ENCODE measurements at places on chromosomes 4 and X.

- no peak for DNase-seq
Measured at GRCh38 chr4:26342328-26343037, 21.7 kb downstream of the RBPJ start.

DNA sequence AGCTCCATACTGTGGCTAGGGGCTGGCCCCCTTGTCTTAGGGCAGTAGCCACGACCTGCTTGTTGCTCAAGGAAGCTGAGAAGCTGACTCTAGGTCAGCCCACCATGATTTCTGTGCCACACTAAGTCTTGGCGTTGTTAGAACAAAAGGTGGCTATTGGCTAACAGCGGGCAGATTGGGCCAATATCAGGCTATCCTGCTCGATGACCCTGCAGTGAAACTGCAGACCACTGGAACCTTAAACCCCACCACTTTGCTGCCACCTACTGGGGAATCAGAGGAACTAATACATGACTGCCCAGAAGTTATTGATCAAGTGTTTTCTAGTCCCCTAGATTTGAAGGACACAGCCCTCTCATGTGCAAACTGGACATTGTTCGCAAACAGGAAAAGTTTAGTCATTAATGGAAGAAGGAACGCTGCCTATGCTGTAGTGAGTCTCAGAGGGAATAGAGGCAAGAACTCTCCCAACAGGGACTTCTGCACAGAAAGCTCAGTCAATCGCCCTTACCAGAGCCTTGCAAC lies 17.0 kb upstream of the PAPSS1 start:
- peak; percentile 44 for DNase-seq

DNA sequence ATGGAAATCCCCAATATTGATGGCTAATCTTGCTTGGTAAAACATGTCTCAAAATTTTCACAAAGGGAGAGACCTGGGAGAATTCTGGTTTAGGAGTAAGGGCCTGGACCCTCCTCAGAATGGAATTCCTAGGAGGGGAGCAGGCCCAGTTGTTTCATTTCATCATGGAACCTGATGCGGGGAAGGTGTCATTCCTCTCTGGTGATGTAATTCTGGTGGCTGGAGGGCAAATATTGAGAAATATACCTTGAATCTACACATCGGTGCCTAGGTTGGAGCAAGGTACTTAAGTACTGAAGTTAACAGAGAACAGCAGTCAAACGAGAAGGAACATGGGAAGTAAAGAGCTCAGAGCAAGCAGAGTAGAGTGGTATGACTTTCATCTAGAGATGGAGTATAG lies 23.2 kb upstream of the CCSER1 start:
- DNase-seq: no peak

- no peak for DNase-seq
Measured at GRCh38 chr4:77501851-77502250, 103.8 kb upstream of the CXCL13 start.

DNA sequence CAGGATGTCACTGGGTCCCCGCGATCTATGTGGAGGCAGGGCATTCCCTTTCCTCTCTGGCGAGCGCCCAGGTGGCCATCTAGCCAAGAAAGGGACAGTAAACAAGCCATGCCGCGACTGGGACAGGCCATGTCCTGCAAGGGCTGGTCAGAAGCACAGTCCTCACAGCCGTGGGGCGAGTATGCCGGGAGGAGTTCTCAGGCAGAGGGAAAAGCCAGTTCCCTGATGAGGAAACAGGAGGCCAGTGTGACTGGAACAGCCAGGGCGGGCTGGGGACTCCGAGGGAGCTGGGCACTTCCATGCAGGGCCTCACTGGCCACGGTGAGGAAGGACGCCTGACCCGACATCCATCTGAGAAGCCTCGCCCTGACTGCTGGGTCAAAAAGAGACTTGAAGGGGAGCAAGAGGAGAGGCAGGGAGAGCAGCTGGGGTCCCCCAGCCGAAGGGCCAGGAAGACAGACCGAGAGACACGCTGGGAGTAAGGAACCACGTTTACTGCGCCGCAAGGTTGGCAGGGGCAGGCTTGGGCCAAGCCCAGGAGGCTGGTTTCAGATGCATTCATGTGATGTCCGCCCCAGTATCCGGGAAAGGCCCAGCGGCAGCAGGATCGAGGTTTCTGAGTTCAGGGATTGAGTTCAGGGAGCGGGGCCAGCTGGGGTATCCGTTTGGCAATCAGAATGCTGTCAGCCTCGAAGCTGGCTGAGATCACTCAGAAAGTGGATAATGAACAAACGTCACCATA lies 15.0 kb downstream of the CFAP99 start:
- DNase-seq: no peak

DNA sequence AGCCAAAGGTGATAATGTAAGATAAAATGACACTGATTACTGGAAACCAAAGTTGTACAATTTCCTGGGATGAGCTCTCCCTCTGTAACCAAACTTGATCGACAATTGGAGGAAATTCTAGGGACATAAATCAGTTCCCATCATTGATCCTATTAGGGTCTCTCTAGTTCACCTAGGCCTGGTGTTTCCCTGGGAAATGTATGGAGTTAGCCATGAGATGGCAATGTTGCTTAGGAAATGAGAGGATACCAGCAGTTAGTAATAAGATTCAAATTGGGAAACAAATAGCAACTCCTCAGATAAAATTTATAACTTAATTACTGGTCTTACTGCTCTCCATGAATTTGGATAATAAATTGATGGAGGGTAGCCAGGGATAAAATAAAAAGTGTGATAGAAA lies 52.2 kb downstream of the SPATA18 start:
- no peak for DNase-seq

- DNase-seq: no peak
Measured at GRCh38 chrX:107207089-107207488, 678 bp downstream of the DNAAF6 start.

DNA sequence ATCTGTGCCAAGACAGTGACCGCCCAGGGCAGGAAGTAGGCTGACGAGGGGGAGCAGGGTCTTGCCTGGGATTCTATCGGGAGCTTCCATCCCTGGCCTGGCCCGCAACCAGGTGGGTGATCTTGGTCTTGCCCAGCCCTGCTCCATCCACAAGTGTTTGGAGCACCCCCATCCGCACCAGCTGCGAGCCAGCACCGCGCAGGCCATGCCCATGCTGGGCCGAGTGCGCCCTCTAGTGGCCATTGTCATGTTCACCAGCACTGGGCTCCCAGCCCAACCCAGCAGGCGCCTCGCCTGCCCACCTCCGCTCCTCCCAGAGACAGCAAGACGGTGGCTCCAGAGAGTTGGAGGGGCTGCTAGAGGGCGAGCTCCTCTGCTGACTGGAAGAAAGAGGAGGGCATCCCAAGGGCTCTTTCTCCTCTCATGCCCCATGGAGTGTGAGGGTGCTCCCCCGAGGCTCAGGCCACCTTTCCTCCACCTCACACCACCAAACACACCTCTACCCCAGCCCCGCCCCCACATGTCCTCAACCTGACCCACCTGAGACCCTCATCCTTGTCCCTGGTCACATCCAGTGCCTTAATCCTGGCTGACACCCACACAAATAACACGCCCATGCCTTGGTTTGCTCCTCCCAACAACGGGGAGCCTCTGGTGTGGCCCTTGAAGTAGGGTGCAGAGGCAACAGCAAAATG lies 9.8 kb upstream of the ATP2B3 start:
- peak; percentile 86 for DNase-seq

DNA sequence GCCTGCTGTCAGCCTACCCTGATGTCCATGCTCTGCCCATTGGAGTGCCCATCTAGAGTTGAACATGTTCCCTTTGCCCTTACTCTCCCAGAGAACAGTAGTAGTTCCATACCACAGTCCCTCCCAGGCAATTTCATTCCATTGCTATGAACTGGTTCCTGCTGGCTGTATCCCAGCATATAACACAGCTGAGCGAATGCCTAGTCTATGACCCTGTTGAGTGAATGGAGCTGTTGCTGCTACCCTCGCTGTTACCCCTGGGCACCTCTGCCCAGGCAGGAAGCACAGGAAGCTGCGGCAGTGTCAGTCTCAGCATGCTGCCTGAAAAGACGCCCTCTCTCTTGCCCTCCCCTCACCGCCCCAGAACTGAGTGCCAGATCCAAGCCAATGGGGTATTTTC lies 73.3 kb downstream of the SOX3 start:
- no peak for DNase-seq

- no peak for DNase-seq
Measured at GRCh38 chr4:139457318-139457717, 3.4 kb downstream of the RAB33B start.

DNA sequence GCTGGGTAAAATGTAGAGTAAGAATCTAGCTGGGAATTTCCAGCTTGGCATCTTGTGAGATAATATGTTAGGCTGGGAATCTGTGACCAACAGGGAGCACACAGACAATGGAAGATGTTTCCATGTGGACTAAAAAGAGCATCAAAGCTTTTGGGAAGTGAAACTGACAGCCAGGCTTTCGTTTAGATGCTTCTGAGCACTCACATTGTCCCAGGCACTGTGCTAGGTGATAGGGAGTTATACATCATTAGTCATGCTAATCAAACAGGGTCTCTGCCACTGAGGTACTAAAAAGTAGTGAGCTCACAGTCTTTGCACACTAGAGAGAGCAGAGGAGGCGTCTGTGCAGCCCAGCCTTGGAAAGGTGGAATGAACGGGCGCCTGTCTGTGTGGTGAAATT lies 101.9 kb upstream of the SCOC start:
- DNase-seq: no peak

GRCh38 chr4:114396808-114397207 lies 201.8 kb upstream of the UGT8 start:
- no peak for DNase-seq

- no peak for DNase-seq
Measured at GRCh38 chr4:113503691-113504090, 257.8 kb downstream of the CAMK2D start.

GRCh38 chrX:84259868-84260267 lies 71.9 kb upstream of the RPS6KA6 start:
- no peak for DNase-seq

DNA sequence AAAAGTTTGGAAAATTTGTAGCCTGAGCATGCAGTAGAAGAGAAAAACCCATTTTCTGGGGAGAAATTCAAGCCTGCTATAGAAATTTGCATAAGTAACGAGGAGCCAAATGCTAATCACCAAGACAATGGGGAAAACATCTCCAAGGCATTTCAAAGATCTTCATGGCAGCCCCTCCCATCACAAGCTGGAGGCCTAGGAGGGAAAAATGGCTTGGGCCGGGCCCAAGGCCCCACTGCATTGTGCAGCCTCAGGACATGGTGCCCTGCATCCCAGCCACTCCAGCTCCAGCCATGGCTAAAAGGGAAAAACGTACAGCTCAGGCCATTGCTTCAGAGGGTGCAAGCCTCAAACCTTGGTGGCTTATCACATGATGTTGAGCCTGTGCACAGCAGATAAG lies 87.7 kb downstream of the SHROOM4 start:
- no peak for DNase-seq

- DNase-seq: no peak
Measured at GRCh38 chr4:41632481-41633073, 94.6 kb downstream of the LIMCH1 start.

DNA sequence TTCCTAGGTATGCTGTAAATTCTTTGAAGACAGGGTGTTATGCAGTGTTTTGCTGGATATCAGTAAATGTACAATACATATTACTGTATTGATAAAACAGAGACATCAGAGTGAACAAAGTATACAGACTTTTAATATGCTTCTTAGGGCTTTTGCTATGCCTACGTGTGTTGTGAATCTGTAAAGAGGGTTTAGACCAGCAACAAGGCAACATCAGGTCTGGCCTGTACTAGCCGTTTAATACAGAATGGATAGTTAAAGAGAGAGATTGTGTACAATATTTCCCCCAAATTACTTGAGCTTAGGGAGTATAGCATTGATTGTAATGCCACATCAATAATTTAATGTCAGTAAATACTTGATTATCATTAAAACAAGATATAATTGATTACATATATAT lies 75.2 kb downstream of the PAQR3 start:
- no peak for DNase-seq

GRCh38 chr4:9943761-9944160 lies 77.5 kb downstream of the SLC2A9 start:
- DNase-seq: no peak

DNA sequence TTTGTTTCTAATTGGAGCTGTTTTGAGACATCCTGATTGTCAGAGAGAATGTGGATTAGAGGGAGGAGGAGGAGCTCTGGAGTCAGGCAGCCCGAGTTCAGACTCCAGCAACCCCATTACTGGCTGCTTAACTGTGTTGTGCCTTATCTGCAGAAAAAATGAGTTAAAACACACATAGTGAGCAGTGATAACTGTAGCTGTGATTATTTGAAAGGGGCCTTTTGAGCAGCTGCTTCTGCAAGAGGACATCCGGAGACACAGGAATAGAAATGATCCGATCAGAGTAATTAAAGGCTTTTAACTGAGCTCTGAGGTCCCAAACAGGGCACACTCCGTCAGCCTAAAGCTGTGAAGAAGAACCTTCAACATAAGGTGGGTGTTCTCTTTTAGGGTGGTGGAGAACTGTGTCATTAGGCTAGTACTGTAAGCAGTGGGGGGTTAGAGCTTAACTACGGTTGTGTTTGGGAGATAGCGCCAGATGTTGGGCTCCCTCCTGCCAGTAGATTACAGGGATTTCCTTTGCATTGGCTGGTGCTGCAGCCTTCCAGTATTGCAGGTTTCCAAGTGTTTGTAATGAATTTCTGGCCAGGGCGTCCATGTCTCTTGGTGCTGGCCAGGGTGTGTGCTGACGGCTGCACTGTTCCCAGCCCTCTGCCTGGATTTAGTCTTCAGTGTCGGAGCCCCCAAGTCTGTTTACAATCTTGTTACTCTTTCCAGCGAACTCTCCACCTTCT lies 24.3 kb downstream of the ADD1 start:
- peak; percentile 45 for DNase-seq

DNA sequence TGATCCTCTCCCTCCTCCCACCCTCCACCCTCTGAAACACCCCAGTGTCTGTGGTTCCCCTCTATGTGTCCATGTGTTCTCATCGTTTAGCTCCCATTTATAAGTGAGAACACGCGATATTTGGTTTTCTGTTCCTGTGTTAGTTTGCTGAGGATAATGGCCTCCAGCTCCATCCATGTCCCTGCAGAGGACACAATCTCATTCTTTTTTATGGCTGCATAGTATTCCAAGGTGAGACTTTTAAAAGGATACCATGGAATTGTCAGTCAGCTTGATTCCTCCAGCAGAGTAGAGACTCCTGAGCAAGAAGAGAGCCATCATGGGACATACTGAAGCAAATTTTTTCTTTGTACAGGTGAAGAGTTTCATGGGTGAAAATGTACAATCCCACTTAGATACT lies 38.8 kb upstream of the MTM1 start:
- no peak for DNase-seq

GRCh38 chr4:53908661-53909078 lies 155.7 kb downstream of the CHIC2 start:
- peak; percentile 61 for DNase-seq

GRCh38 chr4:5376015-5376414 lies 324.7 kb downstream of the STK32B start:
- DNase-seq: no peak

- DNase-seq: peak; percentile 33
Measured at GRCh38 chr4:11038926-11039325, 354.4 kb upstream of the CLNK start.

Data from retina (tissue), 1 donor.